ENCODE measurements at places on chromosomes 7 and 10.
A peak's percentile ranks its signal among the peaks of the same experiment; 100 is the strongest.

DNA sequence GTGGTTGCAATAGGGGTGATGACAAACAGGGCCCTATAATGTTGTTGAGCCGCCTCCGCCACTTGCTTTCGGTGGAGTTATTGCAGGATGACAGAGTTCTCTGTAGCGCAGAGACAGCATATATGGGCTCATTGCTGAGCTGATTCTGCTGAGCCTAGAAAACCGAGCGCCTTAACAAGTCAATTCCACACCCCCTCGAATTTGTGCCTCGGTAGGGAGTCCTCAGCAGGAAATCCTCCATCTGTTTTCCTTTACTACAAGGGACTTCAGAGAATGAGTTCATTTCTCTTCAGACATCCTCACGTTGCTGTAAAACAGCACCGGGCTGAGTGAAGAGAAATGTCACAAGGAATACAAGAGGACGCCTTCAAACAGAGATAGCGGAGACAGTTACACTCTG, 90.7 kb upstream of the KIAA1217 start:
- no peak for DNase-seq

- DNase-seq = no peak
Observed at GRCh38 chr10:49742683-49743463, 19.2 kb downstream of the OGDHL start.

DNA sequence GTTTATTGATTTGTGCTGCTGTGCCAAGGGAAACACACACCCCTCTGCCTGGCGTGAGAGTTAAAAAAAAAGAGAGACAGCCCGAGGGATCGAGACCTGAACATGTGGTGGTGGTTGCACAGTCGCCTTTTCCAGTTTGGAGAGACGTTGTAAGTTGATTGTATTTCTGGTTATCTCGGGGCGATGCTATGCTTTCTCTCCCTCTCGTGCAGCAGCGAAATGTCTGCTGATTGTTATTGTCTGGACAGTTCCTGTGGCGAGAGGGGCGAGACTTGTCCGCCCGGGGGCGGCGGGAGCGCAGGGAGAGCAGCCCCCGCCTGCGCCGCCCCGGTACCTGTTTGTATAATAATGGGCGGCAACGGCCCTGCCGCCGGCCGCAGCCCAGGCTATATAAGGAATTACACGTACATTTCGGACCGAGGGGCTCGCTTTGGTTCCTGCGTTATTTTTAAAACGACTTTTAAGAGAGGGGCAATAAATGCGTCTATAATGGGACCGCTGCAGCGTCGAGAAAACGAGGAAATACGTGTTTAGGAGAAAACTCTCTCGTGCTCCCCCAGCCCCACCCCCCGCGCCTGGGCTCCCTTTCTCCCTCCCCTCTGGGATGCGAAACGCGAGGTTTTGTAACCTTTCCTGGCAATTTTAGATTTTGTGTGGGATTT, 1.7 kb downstream of the ZEB1 start:
- peak; percentile 23 for DNase-seq

- no peak for DNase-seq
Observed at GRCh38 chr7:44097064-44097932, 6.8 kb upstream of the AEBP1 start.

- DNase-seq = no peak
Observed at GRCh38 chr10:33117816-33118215, 159.8 kb upstream of the ITGB1 start.

- no peak for DNase-seq
Observed at GRCh38 chr10:88113232-88113631, 249.8 kb downstream of the PTEN start.

DNA sequence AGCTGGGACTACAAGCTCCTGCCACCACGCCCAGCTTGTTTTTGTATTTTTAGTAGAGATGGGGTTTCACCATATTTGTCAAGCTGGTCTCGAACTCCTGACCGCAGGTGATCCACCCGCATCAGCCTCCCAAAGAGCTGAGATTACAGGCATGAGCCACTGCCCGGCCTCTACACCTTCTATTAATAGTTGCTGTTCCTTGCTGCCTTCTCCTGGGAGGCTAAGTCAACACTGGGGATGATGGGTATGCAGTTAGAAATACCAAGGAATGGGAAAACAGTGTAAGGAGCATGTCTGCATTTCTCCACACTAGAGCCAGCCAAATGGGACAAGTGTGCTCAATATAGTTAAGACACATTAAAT, 97.3 kb upstream of the PDLIM1 start:
- DNase-seq = no peak

DNA sequence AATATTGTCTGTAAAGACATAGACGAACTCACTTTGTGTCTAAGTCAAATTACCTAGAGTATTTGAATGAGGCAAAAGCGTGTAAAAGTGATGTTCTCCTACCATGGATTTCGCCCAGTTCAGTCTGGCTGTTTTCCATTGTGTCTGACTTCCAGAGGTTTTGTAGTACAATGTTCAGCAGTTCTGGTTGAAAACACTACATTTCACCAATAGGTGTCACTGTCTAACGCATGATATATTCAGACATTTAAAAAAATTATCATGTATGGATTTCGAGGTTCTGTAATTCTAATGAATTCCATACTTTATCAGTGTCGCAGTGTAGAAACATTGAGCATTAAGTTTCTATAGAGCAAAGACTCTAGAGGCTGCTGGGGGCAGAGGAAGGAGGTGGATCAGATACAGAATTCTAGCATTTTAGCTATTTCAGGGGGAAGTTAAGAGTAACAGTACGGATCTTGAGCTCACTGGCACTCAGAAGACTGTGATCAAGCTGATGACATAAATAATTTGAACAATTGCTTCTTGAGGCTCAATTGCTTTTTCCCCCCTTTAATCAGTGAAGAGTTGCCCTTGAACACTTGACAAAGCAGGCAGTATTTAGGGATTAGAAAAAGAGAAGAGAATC, 196.9 kb upstream of the RHOBTB1 start:
- no peak for DNase-seq

DNA sequence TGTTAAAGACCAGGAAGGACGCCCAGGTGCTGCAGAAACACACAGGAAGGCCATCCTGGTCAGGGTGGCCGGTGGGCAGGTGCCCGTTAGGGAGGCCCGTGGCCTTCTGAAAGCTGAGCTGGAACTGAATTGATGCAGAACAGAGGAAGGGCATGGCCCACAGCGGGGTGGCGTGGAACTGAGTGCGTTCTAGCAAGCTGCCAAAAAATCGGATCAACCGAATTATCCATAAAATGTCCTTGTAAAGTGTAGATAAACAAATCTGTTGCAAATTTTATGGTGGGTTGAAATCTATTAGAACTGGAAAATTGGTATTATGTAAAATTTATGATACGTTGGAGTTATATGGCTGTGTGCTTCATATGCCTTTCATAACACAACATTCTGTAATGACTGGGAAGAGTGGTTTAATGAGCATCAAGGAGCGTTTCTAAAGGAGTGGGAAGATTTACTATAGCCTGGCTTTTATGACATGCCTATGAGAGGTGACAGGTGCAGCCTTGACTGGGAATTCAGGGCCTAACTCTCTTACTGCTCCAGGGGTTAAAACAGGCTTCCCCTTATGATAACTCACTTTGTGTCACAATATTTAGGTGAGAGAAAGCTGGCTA, 108.1 kb downstream of the GPR26 start:
- DNase-seq = no peak

- DNase-seq = no peak
Observed at GRCh38 chr10:34918776-34919315, 103.8 kb upstream of the PARD3 start.

DNA sequence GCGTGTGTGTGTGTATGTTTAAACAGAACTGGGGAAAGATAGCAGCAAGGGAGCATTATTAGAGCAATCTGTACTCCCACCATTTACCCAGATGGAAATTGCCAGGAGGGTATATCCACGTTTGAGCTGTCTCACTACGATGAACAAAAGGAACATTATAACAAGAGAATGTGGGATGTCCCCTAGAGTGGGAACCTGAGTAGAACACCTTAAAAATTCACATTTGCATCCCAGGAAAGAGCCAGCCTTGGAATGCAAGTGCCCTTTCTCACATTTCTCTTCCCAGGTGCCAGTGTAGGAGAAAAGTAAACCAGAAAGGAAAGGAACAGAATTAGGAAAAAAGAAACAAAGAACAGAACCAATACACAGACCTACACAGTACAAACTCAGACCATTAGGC, 95.3 kb upstream of the PTPRZ1 start:
- DNase-seq = no peak

Data from stimulated activated CD4-positive, alpha-beta T cell treated with anti-CD3 and anti-CD28 coated beads, Interleukin-4, amount 100 ng/mL, for 1 hour (primary cell).